ENCODE measurements at places on chromosomes 7 and 10.

DNA sequence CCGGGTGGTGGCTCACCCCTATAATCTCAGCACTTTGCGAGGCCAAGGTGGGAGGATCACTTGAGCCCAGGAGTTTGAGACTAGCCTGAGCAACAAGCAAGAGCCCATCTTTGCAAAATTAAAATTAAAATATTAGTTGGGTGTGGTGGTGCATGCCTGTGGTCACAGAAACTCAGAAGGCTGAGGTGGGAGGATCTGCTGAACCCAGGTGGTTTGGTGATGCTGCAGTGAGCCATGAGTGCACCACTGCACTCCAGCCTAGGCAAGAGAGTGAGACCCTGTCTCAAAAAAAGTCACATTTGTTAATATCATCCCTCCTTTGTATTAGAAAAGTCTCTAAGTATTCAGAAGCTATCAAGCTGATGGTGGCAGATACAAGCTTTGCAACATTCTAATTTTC is 317.5 kb downstream of the ANKRD30A start:
- no peak for DNase-seq

DNA sequence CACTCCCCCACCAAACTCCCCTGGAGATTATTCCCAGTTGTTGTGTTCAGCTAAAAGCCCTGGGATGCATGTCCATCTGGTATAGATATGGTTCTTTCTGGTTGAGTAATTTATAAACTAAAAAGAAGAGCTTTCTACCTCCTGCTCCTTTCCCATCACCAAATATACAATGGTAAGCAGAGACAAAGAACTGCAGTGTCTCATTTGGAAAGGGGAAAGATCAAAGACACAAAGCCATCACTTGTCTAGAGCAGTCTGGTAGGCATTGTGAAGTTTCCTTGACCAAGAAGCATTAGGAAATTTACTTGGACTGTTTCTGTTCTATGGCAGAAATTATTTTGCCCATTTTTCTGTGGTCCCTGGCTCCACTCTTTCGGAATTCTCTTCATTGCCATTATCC is 24.9 kb upstream of the PANK1 start:
- DNase-seq, result no peak

DNA sequence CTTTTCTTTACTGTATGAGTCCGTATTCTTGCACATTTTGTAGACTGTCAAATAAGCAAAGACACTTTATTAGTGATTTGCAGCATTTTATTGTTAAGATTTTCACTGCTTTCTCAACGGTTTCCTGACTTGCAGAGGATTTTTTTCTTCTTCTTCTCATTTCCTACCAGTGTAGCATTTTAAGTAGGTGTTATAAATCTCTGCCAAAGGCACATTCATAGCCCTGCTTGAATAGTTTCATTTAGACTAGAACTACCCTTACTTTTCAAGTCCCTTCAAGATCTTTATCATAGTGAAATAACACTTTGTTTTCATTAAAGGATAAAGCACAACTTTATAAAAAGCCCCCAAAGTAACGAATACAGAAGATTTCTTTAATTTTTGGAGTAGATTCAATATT is 271.4 kb downstream of the TSPAN12 start:
- DNase-seq, result no peak

DNA sequence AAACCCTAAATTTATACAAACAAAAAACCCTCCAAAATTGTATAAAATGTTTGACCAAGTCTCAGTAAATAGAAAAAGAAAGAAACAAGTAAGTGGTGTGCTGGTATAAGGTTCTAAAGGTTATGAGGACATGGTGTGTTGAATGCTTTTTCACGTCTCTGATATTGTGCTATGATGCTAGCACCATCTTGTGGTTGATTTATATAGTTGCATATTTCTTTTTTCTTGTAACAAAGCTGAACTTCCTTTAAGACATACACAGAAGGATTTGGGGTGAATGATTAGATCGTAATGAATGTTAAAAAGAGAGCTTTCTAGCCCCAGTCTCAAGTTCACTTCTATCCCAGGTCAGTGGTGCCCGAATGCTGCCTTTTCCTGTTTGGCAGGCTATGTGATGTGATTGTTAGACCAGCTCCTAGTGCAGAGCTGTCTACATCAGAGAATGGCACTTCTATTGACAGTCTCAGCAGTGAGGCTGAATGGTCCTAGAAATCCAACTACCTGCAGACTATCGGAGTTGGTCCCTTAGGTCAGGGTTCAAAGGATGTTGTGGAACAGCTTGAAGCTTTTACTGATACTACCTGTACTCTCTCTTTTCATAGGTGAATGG is 25.0 kb downstream of the VTI1A start:
- no peak for DNase-seq

- no peak for DNase-seq
Observed at GRCh38 chr10:74047871-74048270, 50.0 kb downstream of the VCL start.

GRCh38 chr7:32661501-32661900 is 166.2 kb downstream of the AVL9 start:
- DNase-seq, result no peak

GRCh38 chr7:71016401-71016800 is 115.5 kb upstream of the GALNT17 start:
- DNase-seq, result no peak

- no peak for DNase-seq
Observed at GRCh38 chr10:73553761-73554160, 37.4 kb downstream of the USP54 start.

- no peak for DNase-seq
Observed at GRCh38 chr7:69395061-69395714, 203.1 kb upstream of the AUTS2 start.

DNA sequence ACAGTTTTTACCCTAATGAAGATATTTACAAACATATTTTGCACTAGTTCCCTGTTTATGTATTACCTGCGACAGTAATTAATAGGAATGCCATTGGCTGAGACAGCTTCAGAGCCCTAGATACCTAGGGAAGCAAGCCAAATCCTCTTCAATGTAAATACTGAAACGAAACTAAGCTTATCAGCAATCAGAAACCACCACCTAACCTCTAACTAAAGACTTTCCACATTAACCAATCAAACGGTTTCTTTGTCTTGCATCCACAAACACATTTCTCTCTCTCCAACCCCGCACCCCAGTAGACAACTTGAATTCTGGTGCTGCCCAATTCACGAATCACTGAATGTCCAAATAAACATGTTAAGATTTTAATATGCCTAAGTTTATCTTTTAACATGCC is 474.4 kb upstream of the C7orf33 start:
- DNase-seq, result no peak

DNA sequence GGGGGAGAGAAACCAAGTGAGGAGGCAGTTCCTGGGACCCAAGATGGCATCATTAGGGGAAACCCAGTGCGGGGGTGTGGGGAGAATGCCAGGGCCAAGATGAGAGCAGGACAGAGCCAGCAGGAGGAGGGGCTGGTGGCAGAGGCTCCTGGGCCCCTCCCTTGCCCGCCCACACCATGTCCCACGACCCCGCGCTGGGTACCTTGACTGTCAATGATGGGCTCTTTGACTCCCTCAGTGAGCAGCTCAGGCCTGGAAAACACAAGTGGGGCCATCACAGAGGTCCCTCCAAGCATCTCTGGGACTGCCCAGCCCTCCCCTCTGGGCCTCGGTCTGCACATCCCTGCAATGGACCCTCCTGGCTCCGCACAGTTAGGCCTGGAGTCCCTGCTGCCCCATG is 75.4 kb downstream of the RABGEF1 start:
- DNase-seq, result no peak

DNA sequence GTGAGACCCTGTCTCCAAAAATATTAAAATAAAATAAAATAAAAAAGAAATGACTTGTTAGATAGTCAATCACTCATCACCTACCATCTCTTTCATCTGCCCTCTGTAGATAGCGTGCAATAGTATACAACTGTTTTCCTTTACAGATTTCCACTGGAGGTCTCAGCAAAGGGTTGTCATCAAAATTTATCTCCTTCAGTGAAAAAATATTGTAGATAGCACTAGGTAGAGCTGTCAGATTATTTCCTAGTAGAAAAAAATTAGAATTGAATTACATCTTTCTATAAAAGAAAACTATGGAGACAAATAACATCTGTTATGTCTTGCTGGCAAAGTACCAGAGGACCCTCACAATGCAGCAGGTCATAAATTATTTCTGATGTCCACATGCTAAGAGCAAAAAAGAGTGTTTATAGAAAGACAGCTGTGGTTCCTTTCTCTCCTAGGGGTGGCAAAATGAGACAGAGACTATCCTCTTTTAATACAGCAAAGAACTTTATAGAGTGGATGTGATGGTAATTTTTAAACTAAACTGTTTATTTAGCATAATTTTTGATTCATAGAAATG is 16.3 kb upstream of the CYP51A1 start:
- no peak for DNase-seq

- no peak for DNase-seq
Observed at GRCh38 chr7:138563808-138564207, 103.7 kb downstream of the TRIM24 start.

DNA sequence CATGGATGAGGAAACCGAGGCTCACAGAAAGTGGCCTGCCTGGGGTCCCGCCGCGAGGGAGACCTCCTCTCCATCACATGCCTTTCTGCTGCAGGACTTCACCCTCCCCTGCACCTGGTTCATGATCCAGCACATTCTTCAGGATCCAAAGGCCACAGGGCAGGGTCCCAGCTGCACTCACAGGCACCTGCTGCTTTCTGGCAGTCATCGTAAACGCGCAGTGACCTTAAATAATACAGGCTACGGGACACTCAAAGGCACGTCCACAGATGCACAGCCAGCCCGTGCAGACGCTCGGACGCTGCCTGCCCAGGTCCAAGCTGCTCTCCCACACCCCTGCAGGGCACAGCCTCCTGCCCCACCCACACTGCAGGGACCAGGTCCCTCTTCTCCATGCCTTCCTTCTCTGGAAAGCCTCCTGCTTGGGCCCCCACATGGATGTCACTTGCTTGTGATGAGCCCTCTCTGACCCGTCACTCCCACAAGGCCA is 49.9 kb downstream of the CALML3 start:
- no peak for DNase-seq

GRCh38 chr10:7593905-7594304 is 72.9 kb downstream of the ITIH5 start:
- DNase-seq, result no peak

- no peak for DNase-seq
Observed at GRCh38 chr7:117014673-117015133, 61.4 kb downstream of the ST7 start.

- no peak for DNase-seq
Observed at GRCh38 chr7:30950197-30950596, 13.6 kb upstream of the GHRHR start.

- DNase-seq, result no peak
Observed at GRCh38 chr7:50416527-50417182, 33.5 kb downstream of the FIGNL1 start.

DNA sequence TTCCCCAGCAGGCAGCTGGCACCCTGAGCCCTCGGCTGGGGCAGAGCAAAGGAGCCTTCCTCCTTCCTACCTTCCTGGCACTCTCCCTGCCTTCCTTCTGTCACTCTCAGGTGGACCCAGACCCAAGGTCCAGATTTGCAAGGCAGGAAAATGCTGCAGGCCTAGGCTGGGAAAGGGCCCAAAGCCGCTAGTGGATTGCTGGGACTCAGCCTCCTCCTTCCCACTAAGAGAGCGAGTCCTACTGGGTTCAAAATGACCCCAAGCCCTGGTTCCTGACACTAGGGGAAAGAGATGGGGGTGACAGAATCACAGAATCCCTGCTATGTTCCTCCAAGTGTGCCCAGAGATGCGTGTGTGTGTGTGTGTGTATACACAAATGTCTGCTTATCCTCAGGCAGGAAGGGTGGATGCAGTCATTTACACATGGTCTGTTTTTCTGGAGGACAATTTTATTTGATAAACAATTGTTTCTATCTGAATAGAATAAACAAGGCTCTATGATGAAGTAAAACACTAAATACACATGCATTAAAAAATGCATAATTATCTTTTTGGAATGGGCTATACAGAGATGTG is 1.3 kb upstream of the PLAU start:
- DNase-seq, result no peak

- no peak for DNase-seq
Observed at GRCh38 chr7:77757589-77757988, 40.6 kb downstream of the TMEM60 start.

- DNase-seq, result no peak
Observed at GRCh38 chr10:133110133-133110532, 22.4 kb downstream of the ADGRA1 start.

DNA sequence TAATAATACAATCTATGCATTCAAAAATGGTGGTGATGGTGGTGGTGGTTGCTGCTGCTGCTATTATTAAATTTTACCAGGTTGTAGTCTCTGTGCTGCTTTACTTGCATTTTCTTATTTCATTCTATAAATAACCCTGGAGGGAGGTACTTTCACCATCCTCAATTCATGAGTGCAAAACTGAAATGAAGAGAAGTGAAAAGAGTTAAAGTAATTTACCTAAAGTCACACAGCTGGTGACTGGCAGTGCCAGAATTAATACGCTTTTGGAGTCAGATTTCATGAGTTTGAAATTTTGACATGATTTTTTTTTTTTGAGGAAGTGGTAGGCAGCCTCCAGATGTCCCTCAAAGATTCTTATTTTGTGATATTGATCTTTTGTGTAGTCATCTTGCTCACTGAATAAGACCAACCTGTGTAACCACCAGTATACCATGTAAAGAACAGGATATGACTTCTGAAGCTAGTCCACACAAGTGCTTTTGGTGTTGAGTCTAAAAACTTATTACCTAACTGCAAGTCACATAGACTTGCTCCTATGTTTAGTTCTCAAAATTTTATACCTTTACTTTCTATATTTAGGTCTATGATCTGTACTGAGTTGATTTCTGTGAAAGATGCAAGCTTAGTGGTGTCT is 218.8 kb downstream of the ZWINT start:
- no peak for DNase-seq

DNA sequence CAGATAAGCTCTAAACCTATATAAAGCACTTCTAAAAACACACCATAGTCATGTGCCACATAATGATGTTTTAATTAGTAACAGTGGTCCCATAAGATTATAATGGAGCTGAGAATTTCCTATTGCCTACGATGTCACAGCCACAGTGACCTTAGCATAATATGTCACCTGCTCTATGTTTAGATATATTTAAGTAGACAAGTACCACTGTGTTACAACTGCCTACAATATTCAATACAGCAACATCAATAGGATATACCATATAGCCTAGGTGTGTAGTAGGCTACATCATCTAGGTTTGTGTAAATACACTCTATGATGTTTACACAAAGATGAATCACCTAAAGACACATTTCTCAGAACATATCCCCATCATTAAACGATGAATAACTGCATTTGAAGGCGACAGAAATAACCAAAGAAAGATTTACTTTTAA is 24.5 kb downstream of the GPR22 start:
- no peak for DNase-seq

- no peak for DNase-seq
Observed at GRCh38 chr7:154212861-154213260, 160.7 kb downstream of the DPP6 start.

- DNase-seq, result no peak
Observed at GRCh38 chr10:60280475-60280874, 109.2 kb downstream of the ANK3 start.

GRCh38 chr7:53013925-53014324 is 21.5 kb upstream of the POM121L12 start:
- DNase-seq, result no peak

- DNase-seq, result no peak
Observed at GRCh38 chr10:47160261-47160908, 139.6 kb upstream of the GDF10 start.
